ENCODE measurements at places on chromosomes 4 and X.

DNA sequence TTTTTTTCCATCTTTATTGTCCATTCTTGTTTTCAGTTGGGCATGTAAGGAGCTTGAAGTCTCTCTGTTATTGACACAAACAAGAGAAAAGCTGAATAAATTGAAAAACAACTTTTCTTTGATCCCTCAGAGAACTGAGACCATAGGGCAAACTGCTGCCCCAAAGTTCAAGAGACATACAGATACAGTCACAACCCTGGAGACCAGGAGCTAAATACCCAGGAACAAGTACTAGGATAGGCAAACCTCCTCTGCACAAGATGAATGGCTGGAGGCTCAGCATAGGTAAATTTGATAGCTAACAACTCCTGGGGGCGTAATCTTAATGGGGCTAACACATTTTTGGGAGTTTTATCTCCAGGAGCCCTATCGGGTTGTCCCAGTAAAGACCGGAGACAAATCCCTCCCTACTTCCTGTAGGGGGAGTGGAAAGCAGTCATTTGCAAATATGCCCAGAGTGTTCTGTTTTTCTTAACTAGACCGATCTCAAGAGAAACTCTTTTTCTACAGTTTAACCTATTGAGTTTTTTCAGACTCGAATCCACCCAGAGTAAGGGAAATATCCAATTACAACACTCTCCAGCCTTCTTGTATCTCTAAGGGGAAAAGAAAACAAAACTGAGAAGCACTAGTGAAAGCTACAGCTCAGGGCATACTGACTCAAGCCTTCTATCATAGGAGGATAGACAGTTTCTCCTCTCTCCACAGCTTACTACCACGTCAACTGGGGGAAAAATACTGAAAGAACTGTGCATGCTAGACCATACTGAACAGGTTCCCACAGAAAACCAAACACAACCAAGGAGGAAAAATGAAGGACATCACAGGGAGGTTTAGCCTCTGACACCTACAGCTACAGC is 23.1 kb downstream of the MAGEA8 start:
- no peak for DNase-seq

DNA sequence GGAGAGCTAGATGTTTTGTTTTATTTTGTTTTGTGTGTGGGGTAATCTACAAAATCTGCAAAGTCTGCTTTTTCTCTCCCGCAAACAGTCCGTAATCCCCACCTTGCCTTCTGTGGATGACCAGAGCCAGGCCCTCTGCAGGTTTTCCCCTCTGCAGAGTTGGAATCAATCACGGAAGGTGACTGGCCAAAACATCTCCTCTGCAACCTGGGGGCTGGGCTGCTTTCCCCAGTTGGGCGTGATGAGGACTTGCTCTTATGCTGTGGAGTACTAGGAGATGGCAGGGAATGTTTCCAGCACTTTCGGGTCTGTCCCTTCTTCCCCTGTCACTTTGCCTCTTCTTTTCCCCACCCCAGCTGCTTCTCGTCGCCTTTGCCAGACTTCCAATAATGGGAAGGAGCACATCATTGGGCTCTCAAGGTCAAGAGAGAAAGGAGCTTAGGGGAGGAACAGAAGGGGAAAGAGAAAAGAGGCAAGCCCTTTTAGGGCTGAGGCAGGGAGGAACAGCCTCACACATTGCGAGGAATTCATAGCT is 1.1 kb downstream of the TMEM35A start:
- DNase-seq, result no peak

GRCh38 chr4:58983887-58984286 is 1873.7 kb upstream of the IGFBP7 start:
- DNase-seq, result no peak

- DNase-seq, result no peak
Observed at GRCh38 chr4:26753617-26754016, 107.0 kb upstream of the STIM2 start.

GRCh38 chr4:181793096-181793495 is 450.1 kb upstream of the TENM3 start:
- no peak for DNase-seq

DNA sequence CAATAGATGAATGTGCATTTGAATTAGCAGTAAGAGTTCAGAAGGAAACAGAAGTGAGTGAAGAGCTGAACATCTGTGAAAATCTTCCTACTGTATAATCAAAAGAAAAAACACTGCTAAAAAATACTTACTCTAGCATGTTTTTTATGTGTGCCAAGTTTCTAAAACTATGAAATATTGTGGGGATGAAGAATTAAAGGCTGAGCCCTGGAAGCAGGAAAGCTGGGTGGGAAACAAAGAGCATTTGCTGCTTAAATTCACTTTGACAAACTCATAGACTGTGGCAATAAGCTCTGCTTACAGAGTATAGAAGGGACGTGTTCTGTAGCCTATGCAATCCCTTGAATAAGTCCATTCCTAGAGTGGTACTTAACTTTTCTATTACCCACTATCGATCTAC is 261.7 kb downstream of the ANKRD50 start:
- DNase-seq, result no peak

GRCh38 chrX:132004728-132005127 is 18.4 kb upstream of the STK26 start:
- DNase-seq, result no peak

DNA sequence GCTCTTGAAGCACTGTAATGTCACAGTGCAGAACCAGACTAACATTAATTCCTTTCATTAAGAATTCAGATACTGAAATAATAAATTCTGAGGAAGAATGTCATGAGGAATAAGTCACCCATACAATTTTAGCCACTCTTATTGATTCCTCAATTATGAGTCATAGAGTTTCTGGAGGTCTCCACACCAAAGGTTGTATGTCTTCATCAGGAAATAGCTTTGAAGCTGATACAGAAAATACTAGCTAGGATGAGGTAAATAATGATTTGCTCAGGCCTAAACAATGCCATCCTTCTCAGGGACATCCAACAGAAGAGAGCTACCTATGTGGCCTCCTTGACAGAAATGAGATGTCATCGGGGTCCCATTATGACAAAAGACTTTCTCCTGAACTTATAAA is 238.8 kb downstream of the OR13H1 start:
- no peak for DNase-seq

DNA sequence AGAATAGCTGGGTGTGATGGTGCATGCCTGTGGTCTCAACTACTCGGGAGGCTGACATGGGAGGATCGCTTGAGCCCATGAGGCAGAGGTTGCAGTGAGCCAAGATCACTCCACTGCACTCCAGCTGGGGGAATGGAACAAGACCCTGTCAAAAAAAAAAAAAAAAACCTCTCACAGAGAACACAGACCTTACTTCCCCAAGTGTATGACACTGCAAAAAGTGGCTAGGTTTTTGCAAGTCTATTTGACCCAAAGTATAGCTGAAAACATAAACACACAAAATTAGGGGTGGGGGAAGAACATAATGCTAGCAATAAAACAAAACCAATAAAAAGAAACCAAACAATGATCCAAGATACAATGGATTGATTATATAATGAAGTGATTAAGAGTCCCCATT is 6.7 kb downstream of the LAMP2 start:
- DNase-seq, result no peak

DNA sequence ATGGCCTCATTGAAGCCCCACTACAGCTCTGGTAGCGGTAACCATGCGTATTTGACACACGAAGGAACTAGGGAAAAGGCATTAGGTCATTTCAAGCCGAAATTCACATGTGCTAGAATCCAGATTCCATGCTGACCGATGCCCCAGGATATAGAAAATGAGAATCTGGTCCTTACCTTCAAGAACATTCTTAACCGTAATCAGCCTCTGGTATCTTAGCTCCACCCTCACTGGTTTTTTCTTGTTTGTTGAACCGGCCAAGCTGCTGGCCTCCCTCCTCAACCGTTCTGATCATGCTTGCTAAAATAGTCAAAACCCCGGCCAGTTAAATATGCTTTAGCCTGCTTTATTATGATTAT is 876 bp downstream of the HPRT1 start:
- DNase-seq, result peak; percentile 4

GRCh38 chr4:156085100-156085499 is 131.4 kb upstream of the CTSO start:
- no peak for DNase-seq

- no peak for DNase-seq
Observed at GRCh38 chr4:77123411-77123810, 33.6 kb upstream of the CCNG2 start.

GRCh38 chr4:84847978-84848377 is 118.5 kb downstream of the WDFY3 start:
- DNase-seq, result no peak

GRCh38 chr4:107366900-107367299 is 330.8 kb upstream of the DKK2 start:
- DNase-seq, result no peak

DNA sequence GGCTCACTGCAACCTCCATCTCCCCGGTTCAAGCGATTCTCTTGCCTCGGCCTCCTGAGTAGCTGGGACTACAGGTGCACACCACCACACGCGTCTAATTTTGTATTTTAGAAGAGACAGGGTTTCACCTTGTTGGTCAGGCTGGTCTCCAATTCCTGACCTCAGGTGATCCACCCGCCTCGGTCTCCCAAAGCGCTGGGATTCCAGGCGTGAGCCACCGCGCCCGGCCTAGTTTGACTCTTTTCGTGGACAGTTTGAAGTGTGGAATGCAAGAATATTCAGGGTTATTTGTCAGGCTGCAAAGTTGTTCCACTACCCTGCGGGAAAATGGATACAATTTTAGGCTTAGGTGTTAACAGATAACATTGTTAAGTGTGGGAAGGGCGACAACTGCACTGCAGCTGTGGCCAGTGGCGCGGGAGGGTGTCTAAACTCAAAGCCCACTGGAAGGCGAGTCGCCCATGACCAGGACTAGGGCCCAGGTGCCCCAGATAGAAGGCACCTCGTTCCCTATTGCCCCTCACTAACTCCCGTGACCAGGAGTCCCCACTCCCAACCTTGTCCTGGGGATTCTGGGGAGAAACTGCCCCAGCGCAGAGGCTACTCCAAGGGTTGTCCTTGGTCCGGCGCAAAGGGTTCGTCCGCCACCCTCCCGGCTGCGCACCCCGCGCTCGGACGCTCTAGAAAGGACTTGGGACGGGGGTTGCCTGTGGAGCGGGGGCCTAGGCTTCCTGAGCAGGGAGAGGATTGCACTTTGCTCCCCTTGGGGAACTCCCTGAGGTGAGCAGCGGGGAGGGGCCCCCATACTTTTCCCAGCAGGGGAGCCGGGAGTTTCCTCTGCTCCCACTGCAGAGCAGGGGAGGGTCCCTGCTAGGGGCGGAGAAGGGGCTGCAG is 1.1 kb upstream of the CD99 start:
- DNase-seq, result no peak

- peak; percentile 68 for DNase-seq
Observed at GRCh38 chr4:1309261-1310010, 19.7 kb downstream of the MAEA start.

- DNase-seq, result no peak
Observed at GRCh38 chr4:21709031-21709430, 239.5 kb downstream of the KCNIP4 start.

GRCh38 chrX:74179990-74180389 is 124.0 kb upstream of the ZCCHC13 start:
- no peak for DNase-seq

DNA sequence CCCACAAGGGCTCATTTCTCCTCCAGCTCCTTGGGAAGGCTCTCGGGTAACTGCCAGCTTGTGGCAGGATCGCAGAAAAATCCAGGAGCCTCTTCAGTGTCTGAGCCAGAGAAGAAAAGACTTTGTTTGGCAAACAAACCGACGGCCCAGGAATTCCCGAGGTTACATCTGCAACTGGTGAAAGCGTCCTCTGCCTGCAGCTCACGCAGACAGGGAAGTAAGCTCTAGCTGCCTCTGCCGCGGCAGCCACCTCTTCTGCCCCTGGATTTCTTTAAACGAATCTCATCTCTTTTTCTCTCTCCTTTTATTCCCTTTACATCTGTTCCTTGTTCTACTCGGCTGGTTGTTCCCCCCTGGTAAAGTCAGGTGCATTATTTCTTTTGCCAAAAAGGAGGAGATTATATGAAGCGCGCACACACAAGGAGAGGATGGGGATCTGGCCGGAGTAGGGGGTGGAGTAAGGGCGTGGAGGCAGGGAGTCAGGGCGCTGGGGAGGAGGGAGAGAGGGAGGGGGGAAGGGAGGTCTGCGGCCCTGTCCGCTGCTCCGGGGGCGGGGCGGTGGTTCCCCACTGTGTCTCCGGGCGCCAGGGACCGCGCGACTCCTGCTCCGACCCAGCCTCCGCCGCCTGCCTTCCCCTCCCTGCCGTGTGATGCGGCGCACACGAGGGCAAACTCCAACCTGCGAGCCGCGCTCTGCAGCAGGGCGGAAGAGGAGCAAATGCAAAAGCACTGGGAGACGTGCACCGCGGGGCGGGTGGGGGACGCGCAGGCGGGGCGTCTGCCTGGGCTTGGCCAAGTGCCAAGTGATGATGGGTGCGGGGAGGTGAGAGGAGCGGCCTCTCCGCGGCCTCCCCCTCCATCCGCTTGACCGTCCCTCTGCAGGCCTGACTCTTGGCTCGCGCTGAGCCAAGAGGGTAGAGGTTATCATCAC is at the start of gene DCHS2:
DCHS2 (minus strand) TSS at position 459 of the 931 bp plus-strand sequence; CDS start at position 15, 444 bp downstream.
- DNase-seq, result no peak

GRCh38 chr4:24656906-24657305 is 72.6 kb upstream of the DHX15 start:
- DNase-seq, result no peak

DNA sequence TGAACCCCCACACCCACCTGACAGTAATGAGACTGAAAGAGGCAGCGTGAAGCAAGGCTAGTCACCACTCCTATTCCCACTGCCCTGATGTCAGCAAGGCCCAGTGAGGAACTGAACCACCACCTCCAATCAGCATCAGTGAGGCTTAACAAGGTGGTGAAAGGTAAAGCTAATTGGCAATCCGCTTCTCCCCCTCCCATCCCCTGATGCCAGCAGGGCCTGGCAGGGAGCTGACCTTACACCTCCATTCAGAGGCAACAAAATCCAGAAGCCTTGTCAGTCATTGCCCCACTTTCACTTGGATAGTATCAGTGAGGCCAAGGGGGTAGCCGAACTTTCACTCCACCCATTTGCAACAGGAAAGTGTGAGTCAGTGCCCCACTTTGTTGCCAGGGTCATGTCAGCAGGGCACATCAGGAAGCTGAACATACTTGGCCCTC is 60.8 kb downstream of the AWAT2 start:
- peak; percentile 6 for DNase-seq

GRCh38 chr4:105970371-105970770 is 75.1 kb downstream of the NPNT start:
- DNase-seq, result no peak

GRCh38 chr4:109547394-109547793 is 12.7 kb upstream of the MCUB start:
- DNase-seq, result no peak

GRCh38 chrX:114365065-114365834 is 218.6 kb upstream of the HTR2C start:
- no peak for DNase-seq

GRCh38 chrX:150897421-150898320 is 797 bp downstream of the CD99L2 start:
- peak; percentile 36 for DNase-seq

- no peak for DNase-seq
Observed at GRCh38 chr4:153514688-153515426, 48.7 kb downstream of the TMEM131L start.

DNA sequence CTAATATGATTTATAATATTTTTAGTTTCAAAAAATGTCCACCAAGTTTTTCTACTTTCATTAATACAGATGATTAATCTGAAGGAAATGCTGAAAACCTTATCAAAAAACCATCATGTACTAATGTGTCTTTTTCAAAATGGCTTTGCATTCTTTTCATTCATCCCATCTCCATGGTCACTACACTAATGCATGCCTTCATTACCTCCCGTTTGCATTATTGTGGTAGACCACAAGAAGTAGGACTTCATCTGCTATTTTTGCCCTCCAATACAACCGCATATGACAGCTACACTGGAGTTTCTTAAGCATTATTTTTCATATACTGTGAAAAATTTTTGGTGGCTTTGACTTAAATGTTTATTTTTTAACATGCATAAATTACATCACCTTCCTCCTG is 37.9 kb upstream of the FSTL5 start:
- DNase-seq, result no peak
